ENCODE measurements at places on chromosomes 1 and 21. TPM values are rescaled to one million over a fixed set of nuclear protein-coding genes. Genes with fewer than 3 reads are reported as not detected.

Gene VSIG8
- not detected for total RNA-seq

Gene GPBP1L1
- 122 TPM for total RNA-seq

Gene MRPL20
- 135 TPM for total RNA-seq

Gene LCE1C
- total RNA-seq: not detected

Measured in naive thymus-derived CD4-positive, alpha-beta T cell (primary cell).